ENCODE measurements at places on chromosomes 5 and 9. TPM values are rescaled to one million over a fixed set of nuclear protein-coding genes. Genes with fewer than 3 reads are reported as not detected.

DNA sequence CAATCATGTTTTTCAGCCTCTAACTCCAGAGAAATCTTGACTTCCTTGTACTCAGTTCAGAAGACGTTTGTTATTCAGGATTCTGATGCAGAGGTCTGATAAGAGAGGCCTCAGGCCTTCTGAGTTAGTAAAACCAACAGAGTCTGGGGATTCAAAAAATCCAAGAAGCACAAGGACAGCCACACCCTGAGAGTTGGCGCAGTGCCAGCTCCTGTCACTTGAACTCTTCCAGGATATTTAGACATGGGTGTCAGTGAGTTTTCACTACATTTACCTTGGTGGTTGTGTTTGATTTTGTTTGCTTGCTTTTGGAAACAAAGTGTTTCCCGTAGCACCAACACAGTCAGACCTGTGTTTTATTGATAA lies 41.6 kb upstream of the PDE8B start:
- no peak for DNase-seq

- no peak for DNase-seq
Measured at GRCh38 chr5:135137146-135137915, 103.3 kb upstream of the PITX1 start.

DNA sequence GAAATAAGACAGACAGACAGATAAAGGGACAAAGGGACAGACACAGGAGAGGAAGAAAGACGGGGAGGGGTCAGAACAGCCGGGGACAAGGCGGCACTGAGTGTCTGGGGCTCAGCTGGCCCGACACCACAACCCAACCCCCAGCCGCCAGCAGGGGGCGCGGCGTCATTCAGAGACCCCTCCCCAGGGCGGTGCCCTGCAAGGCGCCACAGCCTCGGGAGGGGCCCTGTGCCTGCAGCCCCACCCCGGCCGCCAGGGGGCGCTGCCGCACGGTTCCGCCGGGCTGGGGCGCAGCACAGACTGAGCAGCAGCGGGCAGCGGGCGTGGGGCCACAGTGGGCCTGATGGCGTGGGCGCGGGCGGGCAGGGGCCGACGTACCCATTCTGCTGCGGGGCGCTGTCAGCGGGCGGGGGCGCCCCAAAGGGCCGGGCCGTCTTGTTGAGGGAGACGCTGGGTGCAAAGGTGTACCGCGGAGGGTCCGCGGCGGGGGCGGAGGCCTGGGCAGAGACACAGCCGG lies 5.9 kb downstream of the PDLIM7 start:
- DNase-seq = no peak

OR1Q1 gene
- not detected for polyA plus RNA-seq

GRCh38 chr5:55913466-55914413 lies 62.6 kb downstream of the IL31RA start:
- no peak for DNase-seq

DNA sequence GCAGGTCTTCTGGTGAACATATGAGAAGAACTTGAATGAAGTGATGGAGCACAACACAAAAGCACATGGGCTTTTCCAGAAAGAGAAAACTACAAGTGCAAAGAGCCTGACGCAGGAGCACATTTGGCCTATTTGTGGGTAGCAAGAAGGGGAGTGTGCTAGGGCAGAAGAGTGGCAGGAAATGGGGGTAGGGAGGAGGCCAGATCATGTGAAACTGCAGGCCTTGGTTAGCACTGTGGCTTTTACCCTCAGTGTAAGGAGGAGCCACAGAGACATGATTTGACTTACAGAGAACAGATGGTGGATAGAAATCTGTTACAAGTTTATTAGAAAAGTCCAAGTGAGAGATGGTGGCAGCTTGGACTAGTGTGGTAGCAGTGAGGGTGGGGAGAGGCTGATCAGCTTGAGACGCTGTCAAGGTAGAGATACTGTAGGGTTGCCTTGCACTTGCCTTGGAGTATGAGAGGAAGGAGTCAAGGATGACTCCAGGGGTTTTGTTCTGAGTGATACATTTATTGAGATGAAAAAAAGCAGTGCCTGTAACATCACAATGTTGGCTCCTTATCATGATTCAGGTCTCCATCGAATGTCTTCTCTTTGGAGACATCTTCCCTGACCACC lies 126.7 kb downstream of the PPP2R2B start:
- no peak for DNase-seq

Data from left renal pelvis (tissue), 4 donors.